ENCODE measurements at places on chromosomes 7 and 10.
A peak's percentile ranks its signal among the peaks of the same experiment; 100 is the strongest.

- DNase-seq, result no peak
Observed at GRCh38 chr10:99325281-99325680, 3.9 kb upstream of the CNNM1 start.

GRCh38 chr7:102883098-102883860 lies 29.5 kb upstream of the LRRC17 start:
- DNase-seq, result peak; percentile 45

- no peak for DNase-seq
Observed at GRCh38 chr7:147833970-147834369, 756.6 kb upstream of the C7orf33 start.

- DNase-seq, result peak; percentile 75
Observed at GRCh38 chr10:27643301-27643700, 102.3 kb downstream of the MKX start.

- DNase-seq, result no peak
Observed at GRCh38 chr7:69825113-69825972, 227.1 kb downstream of the AUTS2 start.

DNA sequence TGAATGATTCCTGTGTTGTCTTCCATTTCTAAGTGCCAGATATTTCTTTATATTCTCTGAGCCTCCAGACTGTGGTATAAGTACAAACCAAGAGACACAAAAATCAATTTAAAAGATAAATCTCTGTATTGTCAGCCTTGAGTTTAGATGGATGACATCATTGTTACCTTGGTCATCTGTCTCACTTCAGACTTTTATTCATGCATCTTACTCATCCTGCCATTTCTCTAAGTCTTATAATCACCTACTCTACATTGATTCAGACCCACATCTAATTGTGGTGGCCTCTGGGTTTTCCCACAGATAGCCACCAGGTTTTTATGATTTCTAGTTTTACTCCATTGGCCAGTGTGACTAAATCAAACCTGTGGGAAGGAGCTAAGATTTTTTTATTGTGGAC lies 26.8 kb upstream of the HDAC9 start:
- DNase-seq, result no peak

GRCh38 chr10:26024303-26024702 lies 90.3 kb downstream of the MYO3A start:
- DNase-seq, result no peak

- DNase-seq, result peak; percentile 43
Observed at GRCh38 chr7:99108613-99109012, 35.3 kb downstream of the SMURF1 start.

- DNase-seq, result no peak
Observed at GRCh38 chr7:150919160-150919559, 59.0 kb downstream of the KCNH2 start.

- no peak for DNase-seq
Observed at GRCh38 chr7:30389791-30390190, 88.8 kb downstream of the NOD1 start.

All from fibroblast of gingiva (primary cell).